Stimulated activated CD8-positive, alpha-beta memory T cell treated with anti-CD3 and anti-CD28 coated beads, Interleukin-4, amount 100 ng/mL, for 4 hours (primary cell): ENCODE measurements at places on chromosomes 12 and 14.

- no peak for DNase-seq
Observed at GRCh38 chr12:11825278-11825677, 175.8 kb downstream of the ETV6 start.

- DNase-seq: no peak
Observed at GRCh38 chr12:104521731-104522130, 65.0 kb downstream of the CHST11 start.

- no peak for DNase-seq
Observed at GRCh38 chr12:118980407-118981014, 830 bp upstream of the SRRM4 start.

GRCh38 chr14:92266216-92266615 lies 56.7 kb upstream of the SLC24A4 start:
- no peak for DNase-seq

DNA sequence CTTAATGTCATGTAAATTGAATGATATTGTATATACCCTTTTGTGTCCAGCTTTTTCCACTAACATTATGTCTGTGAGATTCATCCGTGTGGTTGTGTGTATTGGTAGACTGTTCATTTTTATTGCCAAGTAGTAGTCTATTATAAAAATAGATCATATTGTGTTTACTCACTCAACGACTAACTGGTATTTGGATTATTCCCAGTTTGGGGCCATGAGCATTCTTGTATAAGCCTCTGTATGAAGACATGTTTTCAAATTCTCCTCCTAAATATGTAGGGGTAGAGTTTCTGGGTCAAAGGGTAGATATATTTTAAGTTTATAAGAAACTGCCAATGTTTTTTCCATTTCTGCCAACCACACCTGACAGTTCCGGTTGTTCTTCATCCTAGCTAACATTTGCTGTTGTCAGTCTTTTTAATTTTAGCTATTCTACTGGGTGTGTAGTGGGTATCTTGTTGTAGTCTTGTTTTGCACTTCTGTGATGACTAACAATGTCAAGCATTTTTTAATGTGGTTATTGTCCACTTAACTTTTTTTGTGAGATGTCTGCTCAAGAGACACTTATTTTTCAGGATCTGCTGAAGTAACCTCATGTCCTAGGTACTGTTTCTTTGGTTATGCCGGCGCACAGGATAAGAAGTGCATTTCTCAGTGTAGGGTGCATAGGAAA lies 93.2 kb downstream of the DACT1 start:
- no peak for DNase-seq

GRCh38 chr12:131100031-131100674 lies 146.4 kb downstream of the ADGRD1 start:
- no peak for DNase-seq

- DNase-seq: no peak
Observed at GRCh38 chr12:51082561-51083125, 753 bp downstream of the CSRNP2 start.

DNA sequence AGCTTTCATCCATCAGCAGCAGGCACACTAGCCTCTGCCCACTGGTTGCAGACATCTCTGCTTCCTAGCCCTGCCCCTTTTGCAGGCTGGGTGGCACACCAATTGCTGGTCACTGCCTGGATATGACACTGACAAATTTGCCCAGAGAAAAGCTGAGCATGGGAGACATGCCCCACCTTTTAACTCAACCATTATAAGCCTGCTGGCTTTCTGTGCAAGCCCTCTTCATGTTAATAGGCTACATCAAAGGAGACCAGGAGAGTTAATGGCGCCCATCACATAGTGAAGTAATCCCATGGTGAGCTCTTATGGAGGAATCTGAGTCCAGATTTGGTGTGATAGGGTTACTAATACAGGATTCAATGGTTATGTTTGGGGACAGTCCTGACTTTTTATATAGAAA lies 139.2 kb downstream of the KICS2 start:
- DNase-seq: no peak

DNA sequence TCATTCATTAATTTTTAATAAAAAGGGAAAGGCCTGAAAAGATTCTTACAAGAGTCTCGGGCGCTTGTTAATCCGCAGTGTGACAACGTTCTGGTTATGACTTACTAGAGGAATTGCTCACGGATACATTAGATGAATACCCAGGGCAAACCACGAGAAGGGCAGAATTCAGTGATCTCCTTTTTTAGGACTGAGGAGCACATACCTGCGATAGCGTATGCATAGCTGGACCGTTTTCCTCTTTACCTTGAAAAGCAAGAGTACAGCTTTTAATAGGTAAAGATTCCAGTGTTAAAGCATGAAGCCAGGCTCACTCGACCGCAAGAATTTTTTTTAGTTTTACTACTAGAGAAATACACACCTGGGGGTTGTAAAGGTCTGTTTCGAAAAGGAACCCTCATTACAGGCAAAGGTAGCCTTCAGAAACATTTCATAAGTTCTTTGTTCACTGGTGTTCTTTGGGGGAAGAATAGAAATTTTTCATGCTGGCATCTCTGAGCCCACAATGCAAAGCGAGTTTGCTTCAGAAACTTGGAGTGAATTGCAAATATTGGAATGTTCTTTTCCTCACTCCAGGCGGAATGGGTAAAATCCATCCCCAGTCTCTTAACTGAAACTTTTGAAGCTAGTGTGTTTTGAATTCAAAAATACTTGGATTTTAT lies 953 bp downstream of the MAPK1IP1L start:
- DNase-seq: no peak

DNA sequence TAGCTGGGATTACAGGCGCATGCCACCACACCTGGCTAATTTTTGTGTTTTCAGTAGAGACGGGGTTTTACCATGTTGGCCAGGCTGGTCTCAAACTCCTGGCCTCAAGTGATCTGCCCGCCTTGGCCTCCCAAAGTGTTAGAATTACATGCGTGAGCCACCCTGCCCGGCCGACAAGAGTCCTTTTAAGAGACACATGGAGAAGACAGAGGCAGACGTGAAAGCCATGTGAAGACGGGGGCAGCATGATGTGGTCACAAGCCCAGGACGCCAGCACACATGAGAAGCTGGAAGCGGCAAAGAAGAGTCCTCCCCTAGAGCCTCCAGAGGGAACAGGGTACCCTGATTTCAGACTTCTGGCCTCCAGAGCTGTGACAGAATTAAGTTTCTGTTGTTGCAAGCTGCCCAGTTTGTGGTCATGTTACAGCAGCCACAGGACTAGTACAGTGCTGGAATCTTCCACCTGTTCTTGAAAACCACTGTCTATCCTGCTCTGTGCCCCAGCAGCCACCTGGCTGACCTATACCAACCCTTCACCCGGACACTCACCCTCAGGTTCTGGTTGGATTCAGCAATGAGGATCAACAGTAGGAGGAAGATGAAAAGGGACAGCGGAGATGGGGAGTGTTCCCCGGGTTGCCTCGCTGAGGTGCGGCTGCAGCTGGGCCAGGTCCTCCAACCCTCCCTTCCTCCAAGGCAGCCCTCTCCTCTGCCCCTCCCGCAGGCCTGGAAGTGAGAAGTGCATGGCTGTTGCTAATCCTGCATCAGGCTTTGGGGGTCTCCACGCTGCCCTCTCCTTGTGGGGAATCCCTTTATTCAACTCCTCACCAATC lies 16.9 kb downstream of the VPS37B start:
- no peak for DNase-seq

DNA sequence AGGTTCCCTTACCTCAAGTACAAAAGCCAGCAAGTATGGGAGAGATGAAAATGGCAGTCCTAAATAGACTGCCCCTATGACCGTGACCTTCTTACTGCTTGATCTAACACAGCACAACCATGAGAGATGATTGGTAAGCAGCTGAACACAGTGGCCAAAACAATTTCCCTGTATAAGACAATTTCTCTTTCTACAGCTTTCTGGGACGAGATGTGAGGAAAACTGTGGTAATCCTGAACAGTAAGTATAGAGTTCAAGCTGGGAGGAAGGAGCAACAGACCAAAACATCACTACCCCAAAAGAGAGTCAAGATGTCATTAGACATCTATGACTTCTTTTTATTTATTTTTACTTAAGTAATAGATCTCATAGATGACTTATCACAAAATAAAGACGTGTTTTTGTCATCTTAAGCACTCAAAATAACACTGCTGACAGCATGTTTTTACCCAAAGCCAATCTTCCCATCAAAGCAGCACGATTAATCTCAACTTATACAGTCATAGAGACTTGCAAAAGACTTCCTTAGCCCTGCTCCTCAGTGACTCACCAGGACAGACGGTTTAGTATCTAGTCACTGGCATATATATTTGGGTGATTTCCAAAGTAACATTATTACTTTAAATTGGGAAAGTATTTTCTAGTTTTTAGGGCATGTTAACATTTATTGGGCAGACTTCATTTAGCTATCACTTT lies 3.7 kb downstream of the TMEM52B start:
- no peak for DNase-seq

GRCh38 chr12:9750276-9751203 lies 10.2 kb downstream of the CD69 start:
- no peak for DNase-seq

- no peak for DNase-seq
Observed at GRCh38 chr12:2389079-2389790, 336.4 kb downstream of the CACNA1C start.

DNA sequence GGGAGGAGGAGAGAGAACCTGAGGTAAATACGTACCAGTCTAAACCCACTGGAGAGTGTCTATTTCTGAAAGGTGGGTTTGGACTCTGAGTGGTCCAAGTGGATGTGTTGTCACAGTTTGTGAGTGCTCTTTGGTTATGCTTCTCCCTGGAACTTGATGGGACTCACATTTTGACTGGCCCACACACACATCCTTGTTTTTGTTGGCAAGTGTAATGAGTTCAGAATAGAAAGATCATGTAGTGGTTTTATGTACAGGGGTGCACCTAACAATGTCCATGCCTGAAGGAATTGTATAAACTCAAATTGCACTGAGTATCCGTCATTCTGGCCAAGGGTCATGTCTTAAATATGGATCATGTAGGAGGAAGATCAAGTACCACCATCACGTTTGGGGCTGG lies 4.8 kb downstream of the PPFIBP1 start:
- DNase-seq: no peak

DNA sequence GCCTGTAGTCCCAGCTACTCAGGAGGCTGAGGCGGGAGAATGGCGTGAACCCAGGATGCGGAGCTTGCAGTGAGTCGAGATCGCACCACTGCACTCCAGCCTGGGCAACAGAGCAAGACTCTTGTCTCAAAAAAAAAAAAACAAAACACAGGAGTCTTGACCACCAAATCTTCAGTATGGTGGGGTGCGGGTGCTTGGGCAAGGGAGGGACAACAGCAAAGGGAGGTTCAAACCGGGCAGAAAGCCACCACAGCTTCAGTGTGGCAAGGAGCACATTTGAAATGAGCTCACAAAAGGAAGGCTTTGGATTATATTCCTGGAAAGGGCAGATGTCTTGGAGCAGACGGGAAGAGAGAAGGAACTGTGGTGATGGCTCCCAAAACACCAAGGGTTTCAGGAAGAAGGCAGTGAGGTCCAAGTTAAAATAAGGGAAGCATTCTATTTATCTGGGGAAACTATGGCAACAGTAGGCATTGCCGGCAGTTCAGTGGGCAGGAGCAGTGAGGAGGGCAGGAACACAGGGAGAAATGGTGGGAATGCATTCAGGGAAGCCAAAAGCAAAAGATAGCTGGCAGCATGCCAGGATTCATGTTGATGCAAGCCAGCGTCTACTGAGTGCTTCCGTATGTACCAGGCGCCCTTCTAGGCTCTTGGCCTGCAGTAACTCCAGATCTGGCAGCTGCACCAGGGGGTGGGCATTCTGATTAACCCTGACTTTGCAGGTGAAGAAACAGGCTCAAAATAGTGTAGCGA lies 51.0 kb upstream of the SRSF5 start:
- no peak for DNase-seq

DNA sequence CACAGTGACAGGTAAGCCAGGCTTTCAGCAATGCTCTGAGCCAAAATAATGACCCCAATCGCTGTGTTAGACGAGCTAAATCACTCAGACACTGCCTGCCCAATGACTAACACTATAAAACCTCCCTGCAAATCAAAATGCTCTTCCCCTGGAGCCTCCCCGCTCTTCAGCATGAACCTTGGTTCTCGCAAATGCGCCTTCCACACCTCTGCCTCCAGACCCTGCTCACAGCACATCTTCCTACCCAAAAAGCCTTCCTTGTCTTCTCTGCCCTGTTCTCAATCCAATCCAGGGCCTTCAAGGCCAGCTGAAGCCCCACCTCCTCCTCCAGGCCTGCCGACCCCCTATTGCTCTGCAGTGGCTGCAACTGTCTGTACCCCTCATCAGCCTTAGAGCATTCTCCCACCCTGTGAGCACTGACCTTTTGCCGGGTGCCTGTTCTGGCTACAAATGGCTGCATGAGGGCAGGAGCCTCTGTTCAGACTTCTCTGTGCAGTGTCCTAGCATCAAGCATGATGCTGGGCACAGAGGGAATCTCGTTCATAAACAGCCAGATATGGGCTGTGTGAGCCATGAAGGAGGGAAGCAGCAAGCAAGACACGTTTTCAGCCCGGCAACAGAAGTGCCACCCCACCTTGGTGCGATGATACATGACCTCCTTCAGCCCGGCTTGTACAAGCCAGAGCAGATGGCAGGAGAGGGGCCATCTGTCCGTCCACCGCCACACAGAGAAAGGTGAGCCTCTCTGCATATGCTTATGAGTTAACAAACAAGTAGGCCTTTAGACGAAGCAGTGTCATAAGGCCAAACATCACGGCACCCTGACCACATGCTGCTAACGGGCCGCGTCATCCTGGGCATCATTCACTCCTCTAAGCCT lies 64.5 kb upstream of the DDX11 start:
- DNase-seq: no peak

GRCh38 chr14:75109877-75110276 lies 17.0 kb downstream of the NEK9 start:
- no peak for DNase-seq

- DNase-seq: no peak
Observed at GRCh38 chr14:98900798-98901197, 371.2 kb downstream of the BCL11B start.

- DNase-seq: no peak
Observed at GRCh38 chr14:77574446-77575115, 41.9 kb downstream of the SPTLC2 start.

DNA sequence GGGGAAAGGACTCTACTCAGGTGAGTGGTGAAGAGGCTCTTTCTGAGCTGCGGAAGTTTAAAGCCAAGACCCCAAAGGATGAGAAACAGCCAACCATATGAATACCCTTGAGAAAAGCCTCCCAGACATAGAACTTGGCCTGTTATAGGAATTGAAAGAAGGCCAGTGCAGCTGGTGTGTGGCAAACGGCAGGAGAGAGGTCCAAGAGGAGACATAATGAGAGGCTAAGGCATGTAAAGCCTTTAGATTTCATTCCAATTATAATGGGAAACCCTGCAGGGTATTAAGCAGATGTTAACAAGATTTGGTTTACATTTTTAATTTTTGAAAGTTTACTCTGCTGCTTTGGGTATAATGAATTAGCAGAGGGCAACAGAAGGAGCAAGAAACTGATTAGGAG lies 552.1 kb upstream of the FBXO33 start:
- DNase-seq: no peak
